Neural progenitor cell (in vitro differentiated cells): ENCODE measurements at places on chromosomes 1 and 21.

DNA sequence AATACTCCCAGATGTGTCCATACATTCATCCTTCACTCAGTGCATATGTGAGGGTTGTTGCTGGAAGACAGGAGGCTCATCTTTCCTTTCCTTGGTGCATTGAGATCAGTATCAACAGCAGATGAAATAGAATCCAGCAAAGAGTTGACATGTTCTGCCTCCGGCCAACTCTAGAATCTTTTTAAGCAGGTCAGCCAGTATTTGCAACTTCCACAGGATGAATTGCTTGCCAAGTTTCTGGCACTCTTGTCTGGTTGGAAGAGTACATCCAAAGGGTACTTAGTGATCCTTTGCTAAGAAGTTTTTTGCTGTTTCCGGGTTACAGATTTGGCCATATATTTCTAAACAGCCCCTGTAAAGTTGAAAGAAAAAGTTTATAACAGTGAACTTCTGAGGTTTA is 21.1 kb downstream of the SYNC start:
- DNase-seq = no peak

DNA sequence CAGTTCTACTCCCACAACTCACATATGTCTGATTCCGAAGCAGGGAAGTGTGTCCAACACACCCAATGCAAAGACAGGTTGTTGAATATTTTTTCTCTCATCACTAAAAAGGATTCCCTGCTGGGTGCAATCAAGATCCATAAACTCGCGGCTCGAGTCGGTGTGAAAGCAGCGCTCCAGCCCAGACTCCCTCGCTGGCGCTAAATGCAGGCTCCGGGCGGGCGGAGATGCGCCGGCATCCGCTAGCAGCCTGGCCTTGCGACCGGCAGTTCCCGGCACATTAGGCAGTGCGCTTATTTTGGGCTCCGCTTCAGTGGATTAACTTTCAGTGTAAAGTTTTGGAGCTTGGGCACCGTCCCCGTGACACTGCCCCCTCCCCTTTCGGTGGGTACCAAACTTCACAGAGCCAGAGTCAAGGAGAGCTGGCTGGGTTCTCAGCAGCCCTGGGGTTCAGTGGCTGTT is 87.7 kb upstream of the POU3F1 start:
- DNase-seq = no peak

DNA sequence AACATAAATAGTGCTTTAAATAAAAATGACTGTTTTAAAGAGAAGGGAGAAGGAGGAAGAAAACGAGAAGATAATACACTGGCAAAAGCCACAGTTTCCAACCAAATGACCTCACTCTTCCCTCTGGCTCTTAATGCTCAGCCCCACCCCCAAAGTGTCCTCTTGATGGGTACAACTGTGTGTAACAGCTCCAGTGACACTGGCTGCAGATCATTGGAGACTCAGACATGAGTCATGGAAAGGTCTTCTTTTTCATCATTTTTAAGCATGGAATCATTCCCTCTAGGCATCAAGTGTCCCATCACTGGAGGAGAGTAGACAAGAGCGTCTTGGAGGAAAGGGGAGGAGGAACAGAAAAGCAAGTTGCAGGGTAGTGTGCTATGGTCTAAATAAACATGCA is 333.0 kb downstream of the PAPPA2 start:
- no peak for DNase-seq

GRCh38 chr1:4935807-4936206 is 281.4 kb downstream of the AJAP1 start:
- no peak for DNase-seq

DNA sequence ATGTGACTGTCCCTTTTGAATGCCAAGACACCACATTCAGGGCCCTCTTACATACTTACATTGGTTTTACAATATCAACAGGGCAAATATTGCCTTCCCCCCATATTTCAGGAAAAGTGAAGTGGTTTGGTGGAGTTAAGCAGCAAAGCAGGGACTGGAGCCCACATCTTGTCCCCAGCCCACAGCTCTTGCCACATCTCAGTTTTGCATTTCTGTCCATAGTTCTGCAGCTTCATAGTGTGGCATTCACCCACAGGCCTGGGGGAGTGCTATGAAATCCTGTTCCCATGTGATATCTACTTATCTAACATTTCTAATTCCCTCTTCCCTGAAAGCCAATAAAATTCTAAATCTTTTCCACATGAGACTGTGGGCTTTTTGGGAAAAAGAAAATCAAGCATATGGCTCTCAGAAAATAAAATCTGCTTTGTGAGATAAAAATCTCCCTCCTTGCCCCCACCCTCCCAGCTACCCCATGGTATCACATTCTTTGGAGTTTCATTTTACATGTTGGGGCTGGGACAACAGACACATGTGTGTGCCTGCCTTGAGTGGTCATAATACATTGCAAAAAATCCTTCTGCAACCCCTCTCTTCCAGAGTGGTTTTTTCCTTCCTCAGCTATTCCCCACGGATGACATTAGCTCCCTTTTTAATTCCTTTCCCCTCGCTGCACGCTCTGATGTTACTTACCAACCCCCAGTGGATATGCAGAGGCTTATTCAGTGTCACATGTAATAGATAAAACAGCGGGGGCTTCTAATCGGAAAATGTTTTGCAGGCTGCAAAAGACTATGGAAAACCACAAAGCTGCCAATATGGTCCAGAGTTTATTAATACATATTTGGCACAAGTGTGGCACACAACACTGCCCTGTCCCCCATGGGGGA is 20.5 kb upstream of the CD2 start:
- no peak for DNase-seq

DNA sequence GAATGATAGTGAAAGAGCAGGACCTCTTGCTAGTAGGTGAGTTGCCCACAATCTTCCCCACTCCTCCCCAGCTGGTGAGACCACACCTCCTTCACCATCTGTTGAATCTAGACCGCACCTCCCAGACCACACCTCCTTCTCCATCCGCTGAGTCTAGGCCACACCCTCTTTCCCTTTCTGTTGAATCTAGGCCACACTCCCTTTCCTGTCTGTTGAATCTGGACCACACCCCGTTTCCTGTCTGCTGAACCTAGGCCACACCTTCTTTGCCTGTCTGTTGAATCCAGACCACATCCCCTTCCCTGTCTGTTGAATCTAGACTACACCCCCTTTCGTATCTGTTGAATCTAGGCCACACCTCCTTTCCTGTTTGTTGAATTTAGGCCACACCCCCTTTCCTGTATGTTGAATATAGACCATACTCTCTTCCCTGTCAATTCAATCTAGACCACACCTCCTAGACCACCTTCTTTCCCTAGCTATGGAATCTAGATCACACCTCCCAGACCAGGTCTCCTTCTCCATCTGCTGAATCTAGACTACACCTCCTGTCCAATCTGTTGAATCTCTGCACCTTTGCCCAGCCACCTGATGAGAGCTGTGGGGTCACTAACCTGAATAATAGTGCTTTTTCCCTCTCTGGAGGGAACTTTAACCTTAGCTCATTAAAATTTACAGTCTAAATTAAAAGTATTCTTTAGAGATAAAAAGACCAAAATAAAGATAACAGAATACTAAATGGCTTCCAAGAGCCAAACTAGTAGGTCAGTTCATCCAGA is 116.3 kb downstream of the DAB1 start:
- DNase-seq = no peak

DNA sequence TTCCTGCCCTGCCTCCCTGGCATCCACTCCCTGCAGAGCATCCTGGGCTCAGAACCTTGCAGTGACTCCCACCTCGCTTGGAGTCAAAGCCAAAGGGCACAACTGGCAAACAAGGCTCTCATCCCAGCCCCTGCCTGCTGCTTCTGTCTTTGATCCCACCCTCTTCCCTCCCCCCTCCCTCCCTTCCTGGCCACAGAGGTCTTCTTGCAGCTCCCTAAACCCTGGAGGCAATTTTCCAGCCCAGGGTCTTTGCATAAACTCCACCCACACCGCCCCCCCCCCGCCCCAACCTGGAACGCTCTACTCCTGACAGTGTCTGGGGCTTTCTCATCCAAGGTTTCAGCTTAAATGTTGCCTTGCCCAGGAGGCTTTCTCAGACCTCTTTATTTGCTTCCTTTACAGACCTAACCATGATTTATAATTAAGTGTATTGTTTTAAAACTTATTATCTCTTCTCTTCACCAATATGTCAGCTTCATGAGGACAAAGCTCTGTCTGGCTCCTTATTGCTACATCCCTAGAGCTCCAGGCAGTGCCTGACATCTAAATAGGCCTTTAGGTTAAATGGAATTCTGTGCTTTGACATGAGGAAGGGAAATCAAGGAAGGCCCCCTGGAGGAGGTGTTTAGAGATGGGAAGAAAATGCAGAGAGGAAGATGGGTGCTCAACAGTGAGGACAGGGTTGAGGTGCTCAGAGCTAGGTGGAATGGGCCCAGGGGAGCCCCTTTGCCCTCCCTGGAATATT is 37.7 kb upstream of the PADI1 start:
- DNase-seq = no peak

- DNase-seq = no peak
Measured at GRCh38 chr1:64340361-64340760, 129.6 kb upstream of the CACHD1 start.

GRCh38 chr1:47761201-47761930 is 235.8 kb downstream of the TRABD2B start:
- DNase-seq = no peak

DNA sequence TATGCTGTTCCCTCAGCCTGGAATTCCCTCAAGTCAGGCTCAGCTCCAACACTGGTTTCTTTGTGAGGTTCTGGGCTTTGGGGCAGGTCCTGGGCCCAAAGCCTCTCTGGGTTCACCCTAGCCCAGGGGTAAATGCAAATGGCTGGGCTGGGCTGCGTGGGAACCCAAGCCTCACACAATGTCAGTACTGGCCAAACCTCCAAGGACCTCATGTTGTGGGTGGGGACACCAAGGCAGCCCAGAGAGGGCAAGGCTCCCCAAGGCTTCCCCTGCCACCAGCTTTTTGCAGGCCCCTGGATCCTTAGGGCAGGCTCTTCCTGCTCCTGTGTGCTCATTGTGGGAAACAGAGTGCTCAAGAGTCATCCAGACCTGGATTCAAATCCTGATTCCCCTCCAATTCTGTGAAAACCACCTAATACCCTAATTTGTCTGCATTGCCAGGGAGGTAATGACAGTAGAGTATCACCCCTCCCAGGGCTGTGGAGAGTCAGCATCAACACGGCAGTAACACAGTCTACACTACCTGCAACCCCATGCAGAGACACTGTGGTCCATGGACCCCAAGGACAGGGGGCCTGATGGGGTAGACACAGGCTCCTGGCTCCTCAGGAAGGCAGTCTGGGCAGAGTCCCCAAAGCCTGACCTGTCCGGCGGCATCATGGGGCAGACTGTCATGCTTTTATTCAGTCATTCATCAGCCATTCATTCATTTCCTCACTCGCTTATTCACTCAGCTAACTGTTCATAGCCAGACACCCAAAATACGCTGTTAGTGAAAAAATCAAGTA is 85.7 kb downstream of the DMRTB1 start:
- DNase-seq = no peak

DNA sequence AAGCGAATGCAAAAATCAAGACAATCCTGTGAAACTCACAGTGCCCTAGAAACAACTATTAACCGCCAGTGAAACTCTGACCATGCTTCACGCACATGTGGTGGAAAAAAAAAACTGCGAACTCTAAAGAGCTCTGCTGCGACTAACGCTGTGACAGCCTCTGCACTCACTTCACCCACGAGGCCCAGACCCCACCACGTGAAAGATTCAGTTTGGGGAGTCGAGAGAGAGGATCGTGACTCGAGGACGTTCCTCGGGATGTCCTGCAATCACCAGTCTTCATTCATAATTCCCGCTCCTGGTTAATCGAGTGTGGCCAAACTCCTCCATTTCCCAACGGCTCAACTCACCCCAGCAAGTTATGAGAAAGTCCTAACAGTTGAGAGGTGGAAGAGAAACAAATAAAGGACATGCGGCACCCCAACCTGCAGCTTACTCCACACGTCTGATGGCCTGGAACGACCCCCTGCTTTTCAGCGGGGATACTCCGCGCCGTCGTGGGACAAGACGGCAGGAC is 1.1 kb downstream of the SERBP1 start:
- DNase-seq = peak; percentile 24

- no peak for DNase-seq
Measured at GRCh38 chr1:178047403-178048093, 46.4 kb upstream of the RASAL2 start.

- no peak for DNase-seq
Measured at GRCh38 chr1:167473761-167474160, 44.6 kb downstream of the CD247 start.

GRCh38 chr1:159204161-159205141 is at the start of gene ACKR1:
Gene ACKR1, plus strand, starts transcription at chr1:159204875. Its CDS starts 85 bp downstream, at chr1:159204960.
- no peak for DNase-seq

DNA sequence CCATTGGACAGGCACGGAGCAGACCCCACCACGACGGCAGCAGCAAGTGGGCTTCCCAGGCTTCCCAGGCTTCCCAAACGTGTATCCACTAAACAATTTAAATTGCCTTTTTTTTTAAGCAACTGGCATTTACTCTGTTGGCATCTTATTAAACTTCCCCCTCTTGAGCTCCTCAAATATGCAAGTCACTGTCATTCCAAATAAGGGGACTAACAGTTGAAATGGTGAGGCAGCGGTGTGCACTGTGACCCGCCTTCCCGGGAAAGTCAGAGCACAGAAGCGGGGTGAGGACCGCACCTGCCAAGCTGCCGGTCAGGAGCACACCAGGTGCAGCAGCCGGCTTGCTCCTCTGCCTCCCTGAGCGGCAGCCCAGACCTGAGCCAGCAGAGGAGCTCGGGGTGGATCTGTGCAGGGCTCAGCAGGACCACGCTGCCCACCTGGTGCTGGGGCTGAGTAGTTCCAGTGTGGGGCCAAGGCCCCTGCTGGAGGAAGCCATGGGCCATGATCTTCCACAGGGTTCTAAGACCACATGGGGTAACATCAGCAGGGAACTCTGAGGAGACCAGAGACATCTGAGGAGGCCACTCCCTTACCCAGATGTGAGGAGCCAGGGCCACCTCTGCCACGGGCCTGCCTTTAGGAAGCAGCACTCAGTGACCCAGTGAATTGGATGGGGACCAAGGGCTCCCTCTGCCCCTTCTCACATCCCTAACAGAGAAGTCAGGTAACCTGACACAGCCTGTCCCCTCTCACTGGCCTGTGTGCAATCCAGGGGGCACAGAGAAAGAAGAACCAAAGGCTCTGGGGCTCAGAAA is 245.4 kb downstream of the NPHP4 start:
- DNase-seq = no peak

GRCh38 chr1:18681423-18681835 is 50.8 kb downstream of the PAX7 start:
- peak; percentile 86 for DNase-seq

DNA sequence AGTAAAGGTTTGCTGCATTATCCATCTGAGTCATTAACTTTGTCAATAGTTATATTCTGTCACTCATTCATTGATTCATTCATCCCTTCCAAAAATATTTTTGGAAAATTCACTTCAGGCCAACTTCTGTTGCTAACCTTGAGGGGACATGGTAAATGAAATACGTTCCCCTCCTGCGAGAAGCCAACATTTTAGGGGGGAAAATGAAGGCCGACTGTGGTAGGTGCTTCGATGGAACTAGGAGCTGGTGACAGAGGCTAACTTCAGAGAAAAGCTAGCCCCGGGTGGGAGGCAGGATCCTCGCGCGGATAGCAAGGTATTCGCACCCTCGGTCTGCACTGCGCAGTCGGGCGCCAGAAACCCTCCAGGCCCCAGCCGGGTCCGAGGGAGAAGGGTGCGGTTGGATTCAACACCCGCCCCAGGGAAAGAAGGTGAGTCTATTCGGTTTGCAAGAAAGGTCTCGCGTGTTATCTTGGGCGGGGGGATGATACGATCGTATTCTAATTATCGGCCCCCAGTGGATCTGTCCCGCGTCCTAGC is 646 bp upstream of the RRP15 start:
- DNase-seq = no peak
